ENCODE measurements at places on chromosomes 16 and 17. TPM values are rescaled to one million over a fixed set of nuclear protein-coding genes. Genes with fewer than 3 reads are reported as not detected.

SLC13A2 gene
- 0.29 TPM for total RNA-seq

SLC35G6 gene
- total RNA-seq = not detected

- DNase-seq = no peak
Observed at GRCh38 chr17:27457731-27458523, 1.7 kb downstream of the KSR1 start.

DNA sequence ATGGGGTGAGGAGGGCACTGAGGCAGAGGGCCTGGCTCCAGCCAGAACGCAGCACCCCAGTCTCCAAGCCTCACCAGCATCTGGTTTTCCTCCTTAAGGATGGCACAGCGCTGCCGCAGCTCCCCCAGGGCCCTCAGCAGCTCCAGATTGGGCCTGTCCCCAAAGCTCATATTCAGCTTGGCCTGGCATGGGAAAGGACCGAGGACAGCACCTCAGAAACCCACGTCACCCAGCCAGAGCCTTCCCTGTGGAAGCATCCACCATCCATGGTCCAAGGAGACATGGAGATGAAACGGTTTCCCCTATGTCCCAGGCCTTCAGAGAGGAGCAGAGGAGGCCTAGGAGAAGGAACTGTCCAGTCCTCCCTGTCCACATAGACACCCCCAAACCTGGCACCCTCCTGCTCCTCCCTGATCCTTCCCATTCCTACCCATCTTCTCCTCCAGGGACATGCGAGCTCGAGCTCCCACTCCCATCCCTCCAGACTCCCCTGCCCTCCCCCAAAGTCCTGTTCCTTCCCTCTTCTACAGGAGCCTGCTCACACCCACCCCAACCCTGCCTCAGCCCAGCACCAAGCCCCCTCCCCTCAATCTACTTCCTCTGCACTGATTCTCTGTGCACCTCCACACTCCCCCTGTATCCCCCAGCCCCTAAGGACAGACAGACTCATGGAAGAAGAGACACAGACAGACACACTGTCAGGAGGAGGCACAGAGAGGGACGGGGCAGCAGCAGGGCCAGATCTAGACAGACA, 1.8 kb downstream of the TSPOAP1 start:
- no peak for DNase-seq

- no peak for DNase-seq
Observed at GRCh38 chr17:35189291-35189690, 4.9 kb downstream of the SLC35G3 start.

DNA sequence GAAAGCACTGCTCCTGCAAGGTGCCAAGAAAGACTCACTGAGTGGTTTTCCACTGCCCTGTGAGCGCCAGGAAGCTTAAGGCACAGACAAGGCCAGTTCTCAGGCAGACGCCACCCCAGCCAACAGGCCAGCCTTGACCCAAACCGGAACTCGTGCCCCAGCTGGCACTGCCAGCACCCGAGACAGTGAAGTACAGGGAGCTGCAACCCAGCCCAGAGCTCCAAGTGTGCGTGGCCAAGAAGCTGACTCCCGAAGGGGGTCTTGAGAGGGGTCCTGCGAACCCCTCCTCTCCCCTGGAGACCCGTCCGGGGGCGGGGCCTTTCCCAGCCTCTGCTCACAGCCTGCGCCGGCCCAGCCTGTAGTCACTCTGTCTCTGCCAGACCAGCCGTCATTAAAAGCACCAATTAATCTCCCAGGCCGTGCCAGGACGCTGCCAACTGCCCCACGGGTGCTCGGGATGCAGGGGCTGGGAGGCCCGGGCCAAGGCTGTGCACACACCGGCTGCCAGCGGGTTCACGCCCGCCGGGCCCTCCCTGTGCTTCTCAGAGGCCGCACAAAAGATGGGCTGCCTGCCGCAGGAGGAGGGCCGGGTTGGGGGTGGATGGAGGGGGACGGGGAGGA, 4.4 kb upstream of the SOX8 start:
- DNase-seq = no peak

- no peak for DNase-seq
Observed at GRCh38 chr16:31402687-31403086, 9.6 kb downstream of the ITGAD start.

DNA sequence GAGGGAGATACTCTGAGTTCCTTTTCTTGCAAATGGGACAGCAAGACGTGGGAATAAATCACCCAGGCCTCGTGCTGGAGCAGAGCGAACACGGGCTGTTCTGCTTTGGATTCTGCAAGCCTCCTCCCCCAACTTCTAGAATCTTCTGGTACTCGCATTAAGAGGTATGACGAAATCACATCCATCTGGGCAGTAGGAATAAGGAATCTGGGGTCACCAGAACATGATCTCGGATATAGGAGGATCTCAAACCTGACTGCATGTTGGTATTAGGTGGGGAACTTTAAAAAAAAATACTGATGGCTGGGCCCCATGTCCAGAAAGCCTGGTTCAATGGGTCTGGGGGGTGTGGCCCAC, 49.8 kb upstream of the USP7 start:
- no peak for DNase-seq

GRCh38 chr16:1314399-1315068, 5.1 kb downstream of the UBE2I start:
- no peak for DNase-seq

DNA sequence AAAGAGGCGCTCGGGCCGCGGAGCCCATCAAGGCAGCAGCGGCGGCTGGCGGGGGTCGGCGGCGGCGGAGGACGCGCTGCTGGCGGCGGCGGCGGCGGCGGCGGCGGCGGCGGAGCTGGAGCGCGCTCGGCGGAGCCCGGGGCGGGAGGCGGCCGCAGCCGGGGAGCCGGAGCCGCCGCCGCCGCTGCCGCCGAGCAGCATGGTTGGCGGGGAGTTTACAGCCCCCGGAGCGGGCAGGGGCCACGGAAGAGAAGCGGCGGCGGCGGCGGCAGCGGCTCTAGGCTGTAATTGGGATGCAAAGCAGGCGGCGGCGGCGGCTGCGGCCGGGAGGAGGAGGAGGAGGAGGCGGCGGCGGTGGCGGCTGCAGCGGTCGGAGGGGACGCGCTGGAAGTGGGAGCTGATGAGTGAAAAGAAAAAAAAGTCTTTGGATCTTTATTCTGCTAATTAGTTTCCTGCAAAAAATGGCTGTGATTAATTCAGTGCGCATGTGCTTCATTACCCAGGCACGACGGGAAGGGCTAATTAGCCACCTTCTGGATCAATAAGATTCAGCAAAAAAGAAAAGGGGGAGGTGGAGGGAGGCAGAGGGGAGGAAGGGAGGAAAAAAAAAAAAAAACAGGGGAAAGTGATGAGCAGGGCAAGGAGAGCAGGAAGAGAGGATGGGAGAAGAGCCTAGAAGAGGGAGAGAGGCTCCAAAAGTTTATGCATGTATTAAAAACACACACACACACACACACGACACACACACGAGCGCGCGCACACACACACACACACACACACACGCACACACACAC, 10.9 kb upstream of the ZFHX3 start:
- peak; percentile 34 for DNase-seq
